ENCODE measurements at places on chromosomes 1 and 21. TPM values are rescaled to one million over a fixed set of nuclear protein-coding genes. Genes with fewer than 3 reads are reported as not detected.

The CIART gene
- polyA plus RNA-seq: 9.4 TPM

The RNU5D-1 gene
- not detected for polyA plus RNA-seq

The ZNF683 gene
- not detected for polyA plus RNA-seq

The MYBPH gene
- 0.09 TPM for polyA plus RNA-seq

The FAM72D gene
- 0.68 TPM for polyA plus RNA-seq

The ZNF648 gene
- polyA plus RNA-seq: not detected

The CFHR2 gene
- polyA plus RNA-seq: not detected

The SPAG17 gene
- polyA plus RNA-seq: 0.07 TPM

The BTG3 gene
- polyA plus RNA-seq: 47.1 TPM

The ACKR1 gene
- polyA plus RNA-seq: not detected

The GPR52 gene
- 0.10 TPM for polyA plus RNA-seq

The FAM163A gene
- polyA plus RNA-seq: not detected

The TRIM58 gene
- polyA plus RNA-seq: 0.09 TPM

The GRIK1 gene
- polyA plus RNA-seq: not detected

The LRRC39 gene
- 0.32 TPM for polyA plus RNA-seq

The BEND5 gene
- 0.74 TPM for polyA plus RNA-seq

The PADI2 gene
- polyA plus RNA-seq: not detected

The COL24A1 gene
- polyA plus RNA-seq: 2.2 TPM

The INPP5B gene
- polyA plus RNA-seq: 21.9 TPM

The TNFRSF4 gene
- 0.24 TPM for polyA plus RNA-seq

The MYOC gene
- polyA plus RNA-seq: not detected

The EDARADD gene
- polyA plus RNA-seq: not detected

The UBASH3A gene
- polyA plus RNA-seq: not detected

The ARHGAP30 gene
- polyA plus RNA-seq: not detected

The PDE4DIP gene
- 75.0 TPM for polyA plus RNA-seq

The SH2D1B gene
- not detected for polyA plus RNA-seq

The SPATA6 gene
- polyA plus RNA-seq: 4.6 TPM

The NR0B2 gene
- polyA plus RNA-seq: not detected

The TNNI3K gene
- polyA plus RNA-seq: 1.1 TPM

The HSD3B2 gene
- polyA plus RNA-seq: not detected

The BRDT gene
- not detected for polyA plus RNA-seq

The TMEM59 gene
- polyA plus RNA-seq: 636 TPM

The NDUFS5 gene
- 852 TPM for polyA plus RNA-seq

The ADAMTS5 gene
- 4.1 TPM for polyA plus RNA-seq

The PTGS2 gene
- 2.1 TPM for polyA plus RNA-seq

The OR2L13 gene
- not detected for polyA plus RNA-seq

The HES2 gene
- polyA plus RNA-seq: not detected
